Activated CD8-positive, alpha-beta memory T cell treated with anti-CD3 and anti-CD28 coated beads for 4 hours (primary cell): ENCODE measurements at places on chromosomes 3 and 15.

- DNase-seq = no peak
Measured at GRCh38 chr3:23611737-23612295, 193.9 kb upstream of the UBE2E1 start.

DNA sequence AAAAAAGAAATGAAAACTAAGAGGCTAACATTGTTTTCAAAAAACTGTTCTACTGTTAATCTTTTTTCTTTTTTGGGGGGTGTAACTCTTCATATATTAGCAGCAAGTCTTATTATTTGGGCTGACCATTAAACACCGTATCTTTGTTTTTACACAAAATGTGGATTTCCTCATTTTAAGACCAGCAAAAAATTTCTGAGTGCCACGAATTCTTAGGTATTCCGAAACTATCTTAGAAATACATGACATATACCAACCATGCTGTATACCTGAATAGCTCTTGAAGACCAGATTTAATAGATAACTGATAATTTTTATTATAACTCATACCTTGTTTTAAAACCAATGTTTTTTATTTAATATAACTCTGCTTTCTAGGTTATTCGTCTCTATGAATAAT is 620 bp upstream of the TTC23 start:
- no peak for DNase-seq

GRCh38 chr15:71436854-71437253 is 321.6 kb downstream of the THSD4 start:
- DNase-seq = no peak

GRCh38 chr15:91988655-91989054 is 135.1 kb downstream of the SLCO3A1 start:
- no peak for DNase-seq

DNA sequence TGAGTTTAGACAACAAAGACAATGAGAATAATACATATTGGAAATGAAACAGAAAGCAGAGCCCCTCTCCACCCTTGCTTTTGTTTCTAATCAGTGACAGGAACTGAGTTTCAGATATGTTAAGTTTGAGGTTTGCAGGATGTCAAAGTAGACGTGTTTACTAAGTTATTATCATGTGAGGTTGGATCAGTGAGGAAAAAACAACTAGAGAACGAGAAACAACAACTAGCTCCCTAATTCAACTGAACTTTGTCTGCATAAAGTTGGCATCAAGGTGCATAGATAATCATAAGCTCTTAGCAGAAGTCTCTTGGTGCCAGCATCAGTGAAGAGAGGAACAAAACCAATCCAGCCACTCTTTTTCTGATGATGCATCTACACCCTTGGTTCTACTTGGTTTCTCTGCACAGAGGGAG is 491.1 kb upstream of the NR2F2 start:
- DNase-seq = no peak

DNA sequence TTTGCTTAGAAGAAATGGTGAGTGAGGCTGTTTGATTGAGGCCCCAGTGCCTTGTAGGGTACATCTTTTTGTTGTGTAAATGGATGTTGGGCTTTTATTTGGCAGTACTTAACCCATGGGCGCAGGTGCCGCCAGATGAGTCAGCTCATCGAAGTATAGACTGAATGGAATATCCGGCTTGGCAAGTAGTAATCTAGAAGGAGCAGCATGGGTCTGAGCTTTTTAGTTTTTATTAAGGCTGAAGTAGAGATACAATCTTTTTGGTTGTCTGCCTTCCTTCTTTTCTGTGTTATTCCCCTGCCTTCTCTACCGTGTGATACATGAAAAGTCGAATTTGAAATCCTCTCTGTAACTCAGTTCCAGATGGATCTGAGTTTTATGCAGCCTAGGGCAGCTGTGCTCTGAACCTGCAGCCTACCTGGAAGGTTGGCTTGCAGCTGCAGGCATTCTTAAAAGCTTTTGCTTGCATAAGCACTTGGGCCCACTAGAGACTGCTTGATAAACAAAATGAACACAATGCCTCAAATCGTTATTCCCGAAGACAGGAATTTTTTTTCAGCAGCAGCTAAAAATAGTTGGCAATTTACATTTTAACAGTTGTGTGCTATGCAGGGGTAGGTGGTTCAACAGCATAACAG is 177.5 kb upstream of the CGNL1 start:
- DNase-seq = no peak

DNA sequence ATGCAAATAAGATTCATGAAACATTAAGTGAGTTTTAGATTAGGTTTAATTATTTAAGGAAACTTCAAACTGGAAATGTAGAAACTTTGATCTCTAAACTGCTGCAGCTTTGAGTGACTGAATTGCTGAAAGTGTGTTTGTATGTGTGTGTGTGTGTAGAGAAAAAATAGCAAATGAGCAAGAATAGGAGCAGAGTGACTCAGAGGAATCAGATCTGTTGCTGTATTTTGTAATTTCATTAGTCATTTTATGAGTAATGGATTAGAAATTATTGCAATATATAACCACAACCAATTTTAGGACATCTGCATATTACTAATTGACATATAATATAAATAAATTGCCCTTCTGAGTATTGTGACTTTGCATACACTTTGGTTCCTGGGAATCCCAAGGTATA is 52.8 kb upstream of the SLC9A9 start:
- no peak for DNase-seq

- no peak for DNase-seq
Measured at GRCh38 chr3:8246070-8246469, 255.6 kb upstream of the LMCD1 start.

GRCh38 chr3:120102674-120103073 is 8.4 kb upstream of the GSK3B start:
- no peak for DNase-seq

GRCh38 chr3:177449360-177450006 is 252.2 kb upstream of the TBL1XR1 start:
- no peak for DNase-seq

DNA sequence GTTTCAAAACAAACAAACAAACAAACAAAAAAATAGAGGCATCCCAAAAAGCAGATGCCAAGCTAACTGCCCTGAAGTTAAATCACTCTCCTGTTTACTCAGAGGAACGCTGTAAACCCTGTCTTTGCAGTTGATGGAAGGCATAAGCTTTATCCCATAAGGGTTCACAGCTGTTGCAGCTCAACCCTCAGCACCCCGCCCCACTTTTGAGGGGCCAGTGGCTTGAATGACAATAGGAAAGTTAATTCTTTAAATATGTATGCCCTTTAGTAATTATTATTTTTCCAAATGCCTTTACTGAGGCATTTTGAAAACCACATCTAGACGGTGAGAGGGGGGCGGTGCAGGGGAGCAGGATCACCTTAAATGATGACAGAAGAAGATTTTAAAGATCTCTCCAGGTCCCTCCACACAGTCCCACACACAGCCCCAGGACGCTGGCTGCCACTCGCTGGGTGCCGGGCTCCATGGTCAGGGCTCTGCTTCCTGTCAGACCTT is 272.1 kb downstream of the FAM43A start:
- DNase-seq = no peak

- no peak for DNase-seq
Measured at GRCh38 chr3:4996771-4997291, 17.6 kb downstream of the BHLHE40 start.

GRCh38 chr15:65213241-65213640 is 2.0 kb upstream of the CILP start:
- DNase-seq = no peak

GRCh38 chr3:164332831-164333802 is 745.2 kb downstream of the SI start:
- DNase-seq = no peak

DNA sequence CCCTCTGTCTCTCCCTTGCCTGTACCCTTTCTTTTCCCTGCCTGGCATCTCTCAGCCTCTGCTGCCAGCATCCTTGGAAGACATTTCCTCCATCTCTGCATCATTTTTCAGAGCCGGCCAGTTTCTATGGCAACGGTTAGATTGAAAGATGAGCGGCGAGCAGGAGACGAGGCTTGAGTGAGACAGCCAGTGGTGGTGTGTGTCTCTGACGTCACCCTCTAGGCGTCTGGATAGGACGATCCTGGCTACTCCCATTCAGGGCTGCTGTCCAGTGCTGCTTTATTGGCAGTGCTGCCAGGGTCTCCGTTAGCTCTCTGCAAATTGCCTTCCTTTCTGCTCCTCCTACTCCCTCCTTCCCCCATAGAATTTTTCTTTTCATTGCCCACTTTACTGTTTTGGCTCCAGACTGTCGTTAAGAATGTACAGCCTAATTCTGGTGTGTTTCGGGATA is 57.9 kb downstream of the TRAK1 start:
- no peak for DNase-seq

DNA sequence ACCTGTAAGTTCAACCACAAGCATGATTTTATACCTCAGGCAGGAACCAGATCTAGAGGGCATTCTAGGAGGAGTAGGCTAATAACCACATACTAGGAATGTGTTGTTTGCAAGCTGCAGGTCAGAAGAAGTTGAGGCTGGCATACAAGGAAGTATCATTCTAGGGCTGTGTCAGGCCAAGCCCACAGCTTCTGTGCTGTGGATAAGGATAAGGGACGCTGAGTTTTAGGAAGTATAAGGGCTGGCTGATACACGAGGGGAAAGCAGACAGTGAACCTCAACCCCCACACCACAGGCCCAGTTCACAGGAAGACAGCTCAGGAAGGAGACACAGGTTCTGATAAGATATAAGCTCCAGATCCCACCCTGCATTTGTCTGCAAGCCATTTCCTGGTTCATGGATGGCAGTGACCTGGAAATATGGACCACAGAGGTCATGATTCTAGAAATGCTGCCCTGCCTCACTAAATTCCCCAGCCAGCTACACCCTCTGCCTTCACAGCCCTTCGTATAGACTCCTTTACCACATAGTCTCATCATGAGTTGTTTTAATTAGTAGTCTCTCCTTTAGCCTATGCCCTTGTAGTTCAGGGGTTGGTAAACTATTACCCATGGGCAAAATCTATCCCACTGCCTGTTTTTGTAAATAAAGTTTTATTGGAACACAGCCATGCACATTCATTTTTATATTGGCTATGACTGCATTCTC is 260.7 kb downstream of the OPA1 start:
- DNase-seq = no peak

GRCh38 chr3:175287361-175287963 is 428.3 kb downstream of the NAALADL2 start:
- no peak for DNase-seq

GRCh38 chr15:97545799-97546198 is 414.7 kb upstream of the ARRDC4 start:
- no peak for DNase-seq

DNA sequence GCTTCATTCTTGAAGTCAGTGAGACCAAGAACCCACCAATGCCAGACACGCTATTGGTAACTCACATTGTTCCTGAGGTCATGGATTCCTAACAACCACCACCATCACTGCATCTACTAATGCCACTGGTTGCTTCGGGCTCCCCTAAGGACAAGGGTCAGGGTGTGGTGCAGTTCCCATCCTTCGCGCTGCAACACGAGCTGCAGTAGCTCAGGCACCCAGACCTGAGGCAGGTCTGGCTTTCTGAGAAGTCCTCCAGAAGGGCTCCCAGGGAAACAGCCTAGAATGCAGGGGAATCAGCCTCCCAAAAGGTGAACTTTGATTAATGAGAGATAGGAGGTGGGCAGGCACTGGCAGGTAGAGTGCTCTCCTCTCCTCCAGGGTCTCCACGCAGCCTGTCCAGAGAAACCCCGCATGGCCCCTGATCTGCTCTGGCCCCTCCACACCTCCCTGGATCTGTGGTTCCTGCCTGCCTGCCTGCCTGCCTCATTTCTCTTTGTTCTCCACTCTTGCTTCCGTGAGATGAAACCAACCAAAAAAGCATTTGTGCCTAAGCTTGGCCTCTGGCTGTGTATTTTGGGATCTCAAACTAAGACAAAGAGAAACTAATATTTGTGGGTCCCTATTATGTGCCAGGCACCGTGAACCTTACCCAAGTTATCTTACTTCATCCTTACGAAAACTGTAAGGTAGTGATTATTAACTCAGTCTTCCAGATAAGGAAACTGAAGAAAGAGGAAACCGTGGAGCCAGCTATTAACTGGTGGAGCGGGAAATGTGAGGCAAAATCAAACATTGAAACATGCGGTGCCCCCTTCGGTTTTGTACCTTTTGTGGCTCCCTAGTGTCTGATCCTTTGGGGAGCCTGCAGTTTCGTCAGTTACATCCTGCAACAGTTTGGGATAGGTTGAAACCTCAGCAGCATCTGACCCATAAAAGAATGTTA is 43.9 kb upstream of the USP3 start:
- no peak for DNase-seq

DNA sequence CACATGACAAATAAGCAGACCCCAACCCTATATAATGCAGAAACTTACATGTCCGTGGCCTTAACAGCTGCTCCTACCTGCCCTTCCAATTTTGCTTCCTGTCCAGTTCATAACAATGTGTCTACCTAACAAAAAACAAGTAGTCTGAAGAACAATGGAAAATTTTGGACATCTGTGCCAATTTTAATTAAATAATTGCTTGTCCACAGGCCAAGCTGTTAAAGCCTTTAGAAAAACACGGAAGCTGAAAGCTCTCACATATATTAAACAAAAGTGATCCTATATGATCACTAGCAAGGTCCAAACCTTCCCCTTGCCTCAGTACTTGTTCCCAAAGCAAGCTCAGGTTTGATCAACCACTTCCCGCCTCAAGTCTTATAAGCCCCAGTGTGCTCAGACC is 37.1 kb downstream of the MAGI1 start:
- DNase-seq = no peak

DNA sequence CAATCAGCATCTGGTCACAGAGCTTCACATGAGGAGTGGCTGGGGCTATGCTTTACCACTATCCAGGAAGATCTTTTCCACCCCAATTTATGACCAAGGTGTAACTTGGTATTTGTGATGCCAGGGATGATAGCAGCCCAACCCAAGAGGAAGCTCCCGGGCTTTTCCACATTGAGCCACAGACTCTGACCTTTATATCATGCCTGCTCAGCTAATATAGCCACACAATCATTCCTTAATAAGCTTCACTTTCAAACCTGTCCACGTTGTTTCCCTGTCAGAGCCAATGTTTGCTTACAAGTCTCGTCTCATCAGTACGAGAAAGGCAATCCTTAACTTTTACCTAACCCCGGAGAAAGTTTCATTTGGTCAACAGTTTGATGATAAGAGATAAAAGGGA is 330.9 kb downstream of the SHQ1 start:
- DNase-seq = no peak
